Fibroblast of skin of left biceps (primary cell): ENCODE measurements at places on chromosomes 16 and 17.
A peak's percentile ranks its signal among the peaks of the same experiment; 100 is the strongest.

GRCh38 chr17:72697602-72698146 is 394.8 kb downstream of the SLC39A11 start:
- no peak for DNase-seq

DNA sequence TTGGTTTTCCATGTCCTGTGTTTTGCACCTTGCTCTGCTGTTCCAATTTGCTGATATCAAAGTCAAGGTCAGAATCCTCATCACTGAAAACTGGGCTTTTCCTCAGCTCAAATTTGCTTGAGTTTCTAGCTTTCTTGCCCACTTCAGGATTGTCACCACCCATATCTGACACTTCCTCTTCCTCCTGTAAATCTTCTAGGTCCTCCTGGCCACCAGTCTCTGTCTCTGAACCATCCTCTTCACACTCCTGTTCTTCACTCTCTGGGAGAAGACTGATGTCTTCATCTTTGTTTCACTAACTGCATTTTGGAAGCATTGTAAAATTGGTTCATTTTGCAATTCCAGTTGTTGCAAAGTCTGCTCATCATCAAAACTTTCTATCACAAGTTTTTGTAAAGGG is 63.4 kb upstream of the RBL2 start:
- no peak for DNase-seq

DNA sequence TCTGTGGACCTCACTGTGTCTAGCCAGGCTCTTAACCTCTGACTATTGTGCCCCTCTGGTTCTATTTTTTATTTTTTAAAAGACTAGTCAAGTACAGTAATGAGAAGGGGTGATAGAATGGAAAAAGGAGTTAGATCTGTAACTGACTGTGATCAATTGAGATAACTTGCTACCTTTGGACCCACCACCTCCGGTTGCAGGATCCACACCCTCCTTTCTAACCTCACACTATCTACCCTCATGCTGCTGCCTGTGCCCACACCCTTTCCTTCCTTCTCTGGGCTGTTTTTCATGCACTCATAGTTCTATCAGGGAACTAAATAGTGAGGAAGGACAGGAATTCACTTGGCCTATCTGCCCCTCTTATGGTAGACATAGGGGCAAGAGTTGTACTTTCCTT is 172.3 kb downstream of the KATNIP start:
- no peak for DNase-seq

DNA sequence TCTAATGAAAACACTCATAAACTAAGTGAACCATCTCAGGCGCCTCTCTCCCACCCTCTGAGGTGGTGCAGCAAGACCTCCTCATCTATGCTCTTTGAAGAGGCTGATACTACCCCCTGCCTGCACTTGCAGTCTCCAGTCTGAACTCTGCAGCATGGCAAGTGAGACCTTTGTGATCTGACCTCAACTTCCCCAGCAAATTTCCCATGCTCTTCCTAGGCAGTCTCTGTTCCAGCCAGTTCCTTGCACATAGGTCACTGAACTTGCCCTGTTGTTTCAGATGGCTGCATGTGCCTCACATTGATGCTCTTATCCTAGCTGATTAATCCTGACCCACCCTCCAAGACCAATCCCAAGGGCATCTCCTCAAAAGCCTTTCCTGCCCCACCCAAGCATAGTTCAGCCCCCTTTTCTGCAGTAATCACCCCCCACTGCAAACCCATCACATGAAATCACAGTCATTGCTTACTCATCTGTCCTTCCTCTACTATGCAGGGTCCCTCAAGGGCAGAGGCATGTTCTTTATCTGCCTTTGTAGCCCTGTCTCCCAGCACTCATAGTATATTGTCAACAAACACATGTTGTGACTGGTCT is 42.0 kb downstream of the TBX21 start:
- DNase-seq = no peak

DNA sequence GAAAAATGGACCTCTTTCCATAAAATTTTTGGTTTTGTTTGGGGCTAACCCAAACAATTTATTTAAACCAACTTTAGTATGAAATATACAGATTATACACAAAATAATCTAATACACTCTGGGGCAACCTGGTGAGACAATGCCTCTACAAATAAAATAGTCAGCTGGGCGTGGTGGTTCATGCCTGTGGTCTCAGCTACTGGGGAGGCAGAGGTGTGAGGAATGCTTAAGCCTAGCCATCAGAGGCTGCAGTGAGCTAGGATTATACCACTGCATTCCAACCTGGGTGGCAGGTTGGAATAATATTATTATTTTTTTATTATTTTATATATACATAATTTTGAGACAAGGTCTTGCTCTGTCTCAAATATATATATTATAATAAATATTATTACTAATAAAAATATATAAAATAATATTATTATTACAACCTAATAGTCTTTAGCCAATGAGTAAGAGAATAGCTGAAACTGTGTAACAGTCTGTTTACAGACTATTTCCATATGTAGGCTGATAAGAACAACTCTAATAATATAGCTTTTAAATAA is 50.5 kb downstream of the GLG1 start:
- no peak for DNase-seq

GRCh38 chr17:82890339-82890730 is 50.5 kb upstream of the ZNF750 start:
- DNase-seq = no peak

GRCh38 chr17:35081638-35082037 is 18.1 kb upstream of the RFFL start:
- no peak for DNase-seq

DNA sequence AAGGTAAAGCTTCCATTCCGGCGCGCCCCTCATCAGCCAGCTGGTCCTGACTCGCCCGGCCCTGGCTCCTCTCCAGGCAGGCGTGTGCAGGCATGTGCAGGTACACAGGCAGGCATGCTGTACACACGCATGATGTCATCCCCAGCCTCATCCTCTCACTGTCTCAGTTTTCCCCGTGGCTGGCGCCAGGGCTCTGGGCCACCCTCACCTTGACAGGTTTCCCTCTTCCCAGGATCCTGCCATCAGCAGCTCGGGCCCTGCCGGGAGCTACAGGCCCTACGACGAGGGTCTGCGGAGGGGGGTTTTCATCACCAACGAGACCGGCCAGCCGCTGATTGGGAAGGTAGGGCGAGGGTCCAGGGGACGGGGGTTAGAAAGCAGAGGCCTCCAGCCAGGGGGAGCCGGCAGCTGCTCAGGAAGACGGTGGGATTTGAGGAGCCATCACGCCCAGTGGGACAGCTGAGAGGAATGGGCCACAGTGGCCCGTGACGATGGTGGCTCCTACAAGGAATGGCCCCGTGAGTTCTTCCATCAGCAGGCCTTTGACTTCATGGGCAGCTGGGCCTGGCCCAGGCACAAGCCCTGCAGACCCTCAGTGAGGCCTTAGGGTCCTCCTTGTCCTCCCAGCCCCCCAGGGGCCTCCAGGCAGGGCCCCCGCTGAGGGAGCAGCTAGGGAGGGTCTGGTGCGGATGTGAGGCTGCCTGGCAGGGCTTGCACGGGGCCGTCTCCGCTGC is 8.5 kb downstream of the GAA start:
- DNase-seq = no peak

DNA sequence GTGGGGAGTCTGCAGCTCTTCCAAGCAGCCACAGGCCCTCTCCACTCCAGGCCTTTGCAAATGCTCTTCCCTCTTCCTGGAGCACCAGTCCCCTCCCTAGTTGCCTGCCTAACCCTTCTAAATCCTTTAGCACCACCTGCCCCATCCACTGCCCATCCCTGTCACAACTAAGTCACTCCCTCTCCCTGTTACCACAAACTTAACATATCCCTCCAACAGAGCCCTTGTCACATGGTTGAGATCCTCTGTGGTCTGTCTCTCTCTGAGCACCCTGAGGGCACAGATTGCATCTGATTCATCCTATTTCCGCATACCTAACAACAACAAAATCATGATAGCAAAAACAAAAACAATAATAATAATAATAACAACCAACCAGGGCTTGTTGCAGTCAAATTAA is 11.0 kb upstream of the BEAN1 start:
- DNase-seq = no peak

- DNase-seq = no peak
Observed at GRCh38 chr16:8727131-8727806, 52.9 kb downstream of the ABAT start.

DNA sequence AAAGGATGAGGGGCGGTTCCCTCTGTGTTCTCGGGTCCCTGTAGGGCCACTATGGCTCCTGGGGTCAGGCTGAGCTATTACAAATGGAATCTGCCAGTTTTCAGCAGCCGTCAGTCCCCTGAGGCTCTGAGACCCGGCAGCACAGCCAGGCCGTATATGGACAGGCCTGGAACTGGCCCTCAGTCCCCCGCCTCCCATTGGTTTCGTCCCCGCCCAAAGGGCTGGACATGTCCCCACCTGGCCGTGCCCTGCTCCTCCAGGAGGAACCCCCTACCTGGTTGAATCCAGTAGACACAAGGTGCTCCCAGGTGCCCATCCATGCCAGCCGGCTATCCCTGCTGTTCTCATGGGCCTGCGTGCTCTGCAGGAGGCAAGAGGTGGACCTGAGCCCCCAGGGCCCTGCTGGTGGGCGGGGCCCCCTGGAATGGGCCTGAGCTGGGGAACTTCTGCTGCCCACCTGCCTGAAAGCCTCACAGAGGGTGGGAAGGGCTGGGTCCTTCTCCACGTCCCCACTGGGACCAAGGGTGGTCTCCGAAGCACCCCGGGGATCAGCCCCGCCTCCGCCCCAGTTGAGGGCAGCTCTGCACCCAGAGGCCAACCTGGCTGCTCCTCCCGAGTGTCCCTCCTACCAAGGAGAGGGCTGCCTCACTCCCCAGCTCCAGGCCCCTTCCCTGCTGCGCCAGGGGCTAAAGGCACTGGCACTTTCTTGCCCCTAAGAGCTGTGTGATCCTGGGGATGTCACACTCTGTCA is 16.8 kb downstream of the VASN start:
- no peak for DNase-seq

DNA sequence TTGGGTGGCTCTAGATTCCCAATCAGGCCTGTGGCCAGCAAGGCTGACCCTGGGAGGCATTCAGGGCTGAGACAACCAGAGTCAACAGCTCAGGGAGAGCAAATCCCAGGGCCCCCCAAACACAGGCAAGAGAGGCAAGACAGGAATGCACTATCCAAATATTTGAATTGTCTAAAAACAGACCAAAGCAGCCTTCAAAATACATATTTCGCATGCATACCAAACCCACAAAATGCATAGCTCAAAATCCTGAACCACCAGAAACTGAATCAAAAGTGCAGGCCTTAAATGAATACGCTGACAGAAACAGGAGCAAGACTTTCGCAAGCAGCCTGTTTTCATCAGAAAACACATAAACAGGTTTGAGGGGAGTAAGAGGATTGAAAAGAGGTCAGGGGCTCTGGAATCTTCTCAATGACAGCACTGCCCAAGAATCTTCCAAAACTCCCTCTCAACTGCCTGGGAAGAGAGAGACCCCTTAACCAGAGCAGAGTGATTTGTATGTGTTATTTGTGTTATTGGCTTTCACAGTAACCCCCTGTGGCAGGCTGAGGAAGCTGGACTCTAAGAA is 213.6 kb upstream of the CDH5 start:
- peak; percentile 98 for DNase-seq

GRCh38 chr16:66508914-66509496 is 40.9 kb downstream of the TK2 start:
- DNase-seq = no peak

DNA sequence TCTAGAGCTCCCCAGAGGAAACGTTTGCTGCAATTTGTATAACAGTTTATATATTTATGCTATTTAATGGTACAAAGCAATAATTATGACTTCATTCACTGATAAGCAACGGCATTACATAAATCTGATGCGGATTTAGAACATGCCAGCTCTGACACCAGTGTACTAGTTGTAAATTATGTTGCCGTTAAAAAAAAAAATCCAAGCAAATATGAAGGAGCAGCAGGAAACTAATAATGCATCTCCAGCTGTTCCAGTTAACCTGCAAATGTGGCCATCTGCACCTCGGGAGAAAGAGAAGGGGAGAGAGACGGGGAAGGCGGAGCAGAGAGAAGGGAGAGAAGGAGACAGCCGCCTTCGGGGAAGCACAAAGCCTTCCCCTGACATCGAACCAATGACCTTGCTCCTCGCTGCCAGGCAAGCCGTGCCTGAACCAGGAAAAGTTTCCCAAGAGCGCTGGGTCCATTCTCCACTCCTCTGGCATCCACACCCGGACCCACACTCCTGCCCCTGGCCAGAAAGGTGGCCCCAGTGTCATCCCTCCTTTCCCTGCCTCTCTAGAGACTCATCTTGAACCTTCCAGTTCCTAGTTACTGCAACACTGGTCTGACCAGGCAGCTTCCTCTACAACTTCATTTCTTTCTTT is 174.8 kb downstream of the C16orf78 start:
- DNase-seq = no peak

DNA sequence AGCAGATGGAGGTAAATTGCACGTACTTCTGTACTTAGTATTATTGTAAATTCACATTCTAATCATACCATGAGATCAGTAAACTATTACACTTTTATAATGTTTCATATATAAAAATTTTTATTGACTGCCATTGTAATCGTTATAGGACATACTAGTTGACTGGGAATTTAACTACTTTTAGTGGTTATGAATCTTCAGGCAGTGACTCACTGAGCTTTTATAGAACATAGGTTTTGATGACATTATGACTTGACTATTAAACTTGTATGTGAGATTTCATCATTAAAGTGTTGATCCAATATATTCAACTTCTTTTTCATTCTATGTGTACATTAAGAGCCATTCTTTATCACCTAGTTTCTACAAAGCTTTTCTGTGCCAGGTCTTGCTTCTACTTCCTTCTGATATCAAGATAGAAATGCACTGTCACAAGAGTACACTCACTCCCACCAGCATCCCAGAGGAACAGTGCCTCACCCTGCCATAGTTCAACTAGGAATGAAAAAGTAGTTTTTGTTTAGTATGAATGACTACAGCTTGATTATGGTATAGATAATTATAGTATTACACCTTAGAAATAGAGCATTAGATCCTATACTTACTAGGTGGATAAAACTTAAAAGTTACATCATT is 142.4 kb upstream of the RBL2 start:
- no peak for DNase-seq

GRCh38 chr17:79633993-79634813 is 23.4 kb upstream of the RBFOX3 start:
- no peak for DNase-seq

DNA sequence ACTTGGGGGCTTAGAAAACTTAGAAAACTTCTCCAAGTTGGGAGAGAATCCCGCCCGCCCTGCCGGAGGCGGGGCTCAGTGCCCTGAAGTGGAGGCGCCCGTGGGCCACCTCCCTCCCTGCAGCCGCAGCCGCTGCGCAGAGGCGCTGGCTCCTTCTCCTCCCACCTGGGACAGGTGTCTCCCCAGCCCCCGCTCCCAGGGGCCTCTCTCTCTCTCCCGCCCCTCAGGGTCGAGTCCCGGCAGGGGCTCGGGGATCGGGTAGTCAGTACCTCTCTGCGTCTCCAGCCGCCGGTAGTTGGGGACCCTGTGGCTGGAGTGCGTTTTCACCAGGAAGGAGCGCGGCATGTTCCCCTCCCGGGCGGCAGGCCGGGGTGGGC is 257 bp downstream of the SNAI3 start:
- no peak for DNase-seq

- no peak for DNase-seq
Observed at GRCh38 chr16:18948372-18949020, 22.3 kb upstream of the SMG1 start.

DNA sequence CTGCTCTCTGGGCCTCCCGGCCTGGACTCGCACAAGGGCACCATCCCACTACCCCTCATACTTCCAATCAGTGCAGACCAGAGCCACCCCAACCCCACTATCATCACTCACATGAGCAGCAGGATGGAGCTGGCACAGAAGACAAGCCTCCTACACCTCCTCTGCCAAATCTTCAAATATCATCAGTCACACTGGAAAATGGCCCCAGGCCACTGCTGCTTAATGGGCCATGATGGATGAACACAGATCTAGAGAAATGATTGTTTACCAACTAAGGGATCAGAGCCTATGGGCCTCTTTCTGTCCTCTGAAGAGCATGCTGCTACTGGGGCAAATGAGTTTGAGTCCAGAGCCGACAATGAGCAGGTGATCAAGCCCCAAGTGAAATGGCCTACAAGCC is 165.5 kb downstream of the GRIN2A start:
- DNase-seq = no peak
